ENCODE measurements at places on chromosomes 4 and X.

- DNase-seq = no peak
These were observed 89.3 kb upstream of the MAML3 start for GRCh38 chr4:140243278-140243753.

DNA sequence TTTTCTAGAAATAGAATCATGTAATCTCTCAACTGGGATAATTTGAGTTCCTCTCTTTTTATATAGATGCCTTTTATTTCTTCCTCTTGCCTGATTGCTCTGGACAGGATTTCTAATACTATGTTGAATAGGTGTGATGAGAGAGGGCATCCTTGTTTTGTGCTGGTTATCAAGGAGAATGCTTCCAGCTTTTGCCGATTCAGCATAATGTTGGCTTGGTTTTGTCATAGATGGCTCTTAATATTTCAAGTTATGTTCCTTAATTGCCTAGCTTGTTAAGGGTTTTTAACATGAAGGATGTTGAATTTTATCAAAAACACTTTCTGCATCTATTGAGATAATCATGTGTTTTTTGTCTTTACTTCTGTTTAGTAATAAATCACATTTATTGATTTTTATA, 58.7 kb downstream of the TMEM47 start:
- DNase-seq = no peak

DNA sequence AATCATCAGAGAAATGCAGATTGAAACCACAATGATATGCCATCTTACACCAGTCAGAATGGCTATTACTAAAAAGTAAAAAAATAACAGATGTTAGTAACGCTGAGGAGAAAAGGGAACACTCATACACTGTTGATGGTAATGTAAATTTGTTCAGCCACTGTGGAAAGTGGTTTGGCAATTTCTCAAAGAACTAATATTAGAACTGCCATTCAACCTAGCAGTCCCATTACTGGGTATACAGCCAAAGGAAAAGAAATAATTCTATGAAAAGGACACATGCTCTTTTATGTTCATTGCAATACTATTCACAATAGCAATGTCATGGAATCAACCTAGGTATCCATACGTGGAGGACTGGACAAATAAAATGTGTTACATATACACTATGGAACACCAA, 566.3 kb downstream of the STPG2 start:
- DNase-seq = no peak

- DNase-seq = no peak
These were observed 194.0 kb upstream of the ARHGAP24 start for GRCh38 chr4:85280963-85281362.

GRCh38 chr4:145490796-145491195, 9.1 kb downstream of the SMAD1 start:
- DNase-seq = no peak

DNA sequence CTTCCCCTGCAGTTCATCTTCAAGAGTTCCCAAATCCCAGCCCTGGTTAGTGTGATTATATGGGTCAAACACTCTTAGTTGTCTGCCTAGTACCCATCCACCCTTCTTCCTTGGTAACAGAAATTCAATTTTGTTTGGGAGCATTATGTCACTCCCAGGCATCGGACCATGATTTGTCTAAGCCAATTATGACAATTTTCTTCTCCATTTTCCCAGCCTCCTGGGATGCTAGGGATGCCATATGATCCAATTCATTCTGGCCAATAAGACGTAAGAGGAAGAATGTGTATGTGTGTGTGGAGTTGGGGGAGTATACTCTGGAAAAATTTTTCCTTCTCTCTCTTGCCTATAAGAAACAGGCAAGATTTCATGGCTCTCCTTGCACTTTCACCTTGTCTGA, 465.9 kb downstream of the MID1IP1 start:
- DNase-seq = no peak

DNA sequence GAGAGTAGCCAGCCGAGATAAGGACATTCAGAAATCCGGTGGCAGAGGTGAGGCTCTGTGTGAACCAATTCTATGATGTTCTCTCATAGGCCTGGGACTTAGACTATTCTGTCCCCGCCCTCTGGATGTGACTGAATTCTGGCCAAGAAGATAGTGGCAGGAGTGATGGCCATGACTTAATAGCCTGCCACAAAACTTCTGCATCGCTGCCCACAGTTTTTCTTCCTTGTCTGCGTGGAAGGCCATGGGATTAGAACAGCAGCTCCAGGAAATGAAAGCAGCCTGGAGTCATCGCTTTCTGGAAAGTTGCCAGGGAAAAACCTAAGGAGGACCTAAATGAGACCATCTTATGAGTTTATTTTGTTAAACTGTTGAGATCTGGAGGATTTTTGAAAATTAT, 134.7 kb downstream of the F11 start:
- DNase-seq = no peak

- no peak for DNase-seq
These were observed 38.6 kb downstream of the ALG13 start for GRCh38 chrX:111719426-111720210.

GRCh38 chr4:108649863-108650211, 562 bp upstream of the OSTC start:
- no peak for DNase-seq

DNA sequence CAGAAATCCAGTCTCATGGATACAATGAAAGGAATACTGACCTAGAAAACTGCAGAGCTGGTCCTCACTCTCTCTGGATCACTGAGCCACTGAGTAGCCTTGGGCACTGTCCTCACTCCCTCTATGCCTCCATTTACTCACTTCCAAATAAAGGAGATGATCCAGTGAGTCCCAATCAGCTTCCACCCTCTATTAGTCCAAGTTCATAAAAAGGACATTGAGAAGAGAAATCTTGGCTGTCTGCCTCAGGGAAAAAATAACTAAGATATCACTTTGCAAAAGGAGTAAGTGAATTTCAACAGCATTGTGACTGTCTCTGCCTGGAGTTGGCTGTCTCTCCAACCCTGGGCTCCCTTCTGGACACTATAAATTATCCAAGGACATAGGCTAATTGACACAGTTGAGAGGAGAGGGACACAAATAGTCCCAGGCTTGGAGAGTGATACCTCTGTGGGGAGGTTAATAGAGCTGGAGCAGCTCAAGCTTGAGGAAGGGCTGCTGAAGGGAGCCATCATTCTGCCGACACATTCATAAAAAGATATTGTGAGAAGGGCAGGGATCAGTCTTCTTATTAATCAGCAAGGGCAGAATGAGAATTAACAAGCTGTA, 572.3 kb downstream of the RAB28 start:
- no peak for DNase-seq

DNA sequence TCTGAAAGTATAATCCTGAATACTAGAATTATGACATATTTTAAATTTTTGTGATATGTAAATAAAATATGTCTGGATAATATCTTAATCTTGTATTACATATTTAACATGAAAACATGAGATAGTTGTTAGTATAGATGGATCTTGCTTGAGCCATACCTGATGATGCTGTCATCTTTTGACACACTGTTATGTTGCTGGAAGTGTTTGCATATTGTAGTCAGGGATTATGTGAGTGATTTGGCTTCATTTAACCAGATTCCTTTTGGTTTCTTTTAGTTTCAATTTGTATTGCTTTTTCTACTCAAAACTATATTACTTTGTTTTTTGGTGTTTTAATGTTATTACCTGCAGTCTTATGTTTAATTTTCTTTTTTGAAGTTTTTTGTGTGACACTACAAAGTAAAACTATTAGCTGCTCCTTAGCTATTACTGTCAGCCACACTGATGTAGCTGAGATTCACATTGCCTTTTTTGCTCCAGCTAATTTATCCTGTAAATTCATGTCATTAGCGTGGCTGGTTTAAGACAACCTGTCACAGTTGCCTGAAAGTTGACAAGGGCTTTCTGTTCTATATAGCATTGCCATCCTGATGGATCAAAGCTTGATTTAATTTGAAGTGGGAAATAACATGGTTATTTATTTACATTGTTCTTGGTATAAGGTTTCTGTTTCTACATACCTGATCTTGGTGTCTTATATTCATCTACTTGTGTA, 33.7 kb downstream of the METAP1 start:
- DNase-seq = no peak

- no peak for DNase-seq
These were observed 46.9 kb upstream of the CT47C1 start for GRCh38 chrX:119025900-119026299.

- no peak for DNase-seq
These were observed 220.2 kb upstream of the PRPS2 start for GRCh38 chrX:12570859-12571501.

DNA sequence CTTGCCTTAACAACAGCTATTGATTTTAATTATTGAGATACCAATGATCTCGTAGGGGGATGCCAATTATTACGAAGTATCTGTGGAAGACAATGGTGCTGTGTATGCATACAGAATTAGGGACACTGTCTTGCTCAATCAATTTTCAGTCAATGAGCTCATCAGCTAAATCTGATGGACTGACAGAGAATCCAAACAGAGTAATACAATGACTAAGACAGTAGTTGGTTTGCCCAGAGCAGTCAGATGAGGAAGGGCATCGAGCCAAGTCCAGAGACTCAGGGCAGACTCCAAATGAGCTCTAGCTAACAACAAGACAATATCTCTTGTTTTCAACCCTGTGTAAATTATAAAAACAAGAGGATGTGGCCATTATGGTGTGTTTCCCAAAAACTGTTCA, 14.7 kb upstream of the GSX2 start:
- no peak for DNase-seq

- DNase-seq = no peak
These were observed 30.7 kb upstream of the CBR4 start for GRCh38 chr4:169040559-169041261.

DNA sequence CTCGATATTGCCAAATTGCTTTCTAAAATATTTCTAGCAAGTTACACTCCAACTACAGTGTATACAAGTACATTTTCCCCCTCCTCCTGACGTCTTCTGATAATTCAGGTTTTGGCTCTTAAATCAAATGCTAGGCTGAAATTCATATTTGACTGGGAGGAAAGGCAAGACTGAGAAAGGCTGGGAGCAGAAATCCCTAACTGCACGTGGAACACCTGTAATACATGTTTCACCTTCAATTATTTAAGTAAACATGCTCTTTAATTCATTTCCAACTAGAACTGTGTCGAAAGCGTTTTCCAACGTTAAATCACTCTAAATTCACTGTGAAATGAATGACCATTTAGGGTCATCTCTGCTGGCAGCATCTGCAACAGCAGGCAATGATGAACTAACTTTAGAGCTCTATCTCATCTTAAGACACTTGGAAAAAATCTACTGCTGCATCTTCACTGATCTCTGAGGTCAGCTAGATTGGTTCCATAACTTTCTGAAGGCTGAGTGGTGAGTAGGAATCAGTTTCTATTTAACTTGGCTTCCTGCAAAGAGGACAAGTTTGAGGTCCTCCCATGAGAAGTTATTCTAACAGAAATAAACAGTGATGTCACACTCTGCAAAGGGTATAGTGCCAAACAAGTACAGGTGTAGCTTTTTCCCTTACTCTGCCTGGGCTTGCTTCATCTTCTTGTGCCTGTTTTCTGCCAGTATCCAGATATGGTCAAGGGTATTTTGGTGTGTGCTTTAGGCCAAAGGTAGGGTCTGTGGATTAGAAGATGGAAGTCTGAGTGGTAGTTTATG, 144.3 kb upstream of the PAK3 start:
- DNase-seq = no peak

GRCh38 chrX:123753656-123754350, 21.0 kb upstream of the THOC2 start:
- DNase-seq = no peak

DNA sequence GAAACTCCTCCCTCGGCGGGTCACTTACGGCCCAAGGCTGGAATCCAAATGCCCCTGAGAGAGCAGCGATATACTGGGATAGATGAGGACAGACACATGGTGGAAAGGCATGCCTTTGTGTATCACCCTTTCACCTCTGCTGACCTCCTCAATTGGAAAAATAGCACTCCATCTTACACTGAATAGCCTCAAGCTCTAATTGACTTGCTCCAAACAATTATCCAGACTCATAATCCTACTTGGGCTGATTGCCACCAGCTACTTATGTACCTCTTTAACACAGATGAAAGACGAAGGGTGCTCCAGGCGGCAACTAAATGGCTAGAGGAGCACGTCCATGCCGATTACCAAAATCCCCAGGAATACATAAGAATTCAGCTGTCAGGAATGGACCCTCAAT, 1142.2 kb downstream of the ARAP2 start:
- DNase-seq = no peak

DNA sequence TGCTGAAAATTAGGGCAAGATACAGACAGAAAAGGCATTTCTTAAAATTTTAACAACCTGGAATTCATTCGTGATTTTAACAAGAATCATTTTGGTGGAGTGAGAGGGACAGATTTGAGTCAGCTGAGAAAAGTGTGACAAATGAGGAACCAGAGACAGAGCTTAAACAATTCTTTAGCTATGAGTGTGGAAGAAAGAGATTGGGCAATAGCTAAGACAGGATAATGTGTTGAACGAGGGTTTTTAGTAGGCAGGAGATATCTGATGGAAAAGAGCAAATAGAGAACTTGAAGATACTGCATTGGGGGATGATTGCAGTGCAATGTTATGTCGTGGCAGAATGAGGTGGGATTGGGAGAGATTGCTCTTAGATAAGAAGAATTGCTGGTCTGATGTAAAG, 164.2 kb upstream of the SPRY1 start:
- DNase-seq = no peak

GRCh38 chr4:61517144-61517543, 317.0 kb downstream of the ADGRL3 start:
- no peak for DNase-seq

- no peak for DNase-seq
These were observed 5.1 kb downstream of the CXCL9 start for GRCh38 chr4:76002176-76002575.

Data from activated naive CD8-positive, alpha-beta T cell treated with anti-CD3 and anti-CD28 coated beads, Interleukin-2, amount 10 ng/mL, durations not matched to agents 7 days and 5 days (primary cell).